Fibroblast of the aortic adventitia (primary cell): ENCODE measurements at places on chromosomes 3 and 15.
A peak's percentile ranks its signal among the peaks of the same experiment; 100 is the strongest.

DNA sequence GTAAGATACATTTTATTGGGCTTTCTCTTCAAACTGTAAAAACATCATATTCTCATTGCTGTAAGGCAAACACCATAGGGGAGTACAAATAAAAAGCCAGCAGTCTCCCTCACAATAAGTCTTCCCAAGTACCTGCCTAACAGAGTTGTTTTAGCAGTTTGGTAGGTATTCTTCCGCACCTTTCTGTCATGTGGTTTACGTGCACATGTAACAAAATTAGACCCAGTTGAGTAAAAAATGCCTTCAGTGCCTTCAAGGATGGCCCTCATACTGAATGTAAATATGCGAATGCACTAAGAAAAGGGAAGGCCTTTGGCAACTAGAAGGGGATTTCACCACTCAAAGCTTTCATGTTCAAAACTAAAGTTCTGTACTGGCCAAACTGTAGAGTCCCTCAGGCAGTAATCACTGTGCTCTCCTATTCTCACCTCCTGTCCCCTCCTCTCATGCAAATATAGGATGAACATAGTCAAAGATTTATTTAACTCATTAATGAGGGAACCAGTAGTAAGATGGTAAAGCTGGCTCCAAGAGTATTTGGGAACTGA, 26.4 kb downstream of the USP3 start:
- DNase-seq, result no peak

GRCh38 chr3:143830063-143830462, 18.2 kb downstream of the SLC9A9 start:
- DNase-seq, result no peak

DNA sequence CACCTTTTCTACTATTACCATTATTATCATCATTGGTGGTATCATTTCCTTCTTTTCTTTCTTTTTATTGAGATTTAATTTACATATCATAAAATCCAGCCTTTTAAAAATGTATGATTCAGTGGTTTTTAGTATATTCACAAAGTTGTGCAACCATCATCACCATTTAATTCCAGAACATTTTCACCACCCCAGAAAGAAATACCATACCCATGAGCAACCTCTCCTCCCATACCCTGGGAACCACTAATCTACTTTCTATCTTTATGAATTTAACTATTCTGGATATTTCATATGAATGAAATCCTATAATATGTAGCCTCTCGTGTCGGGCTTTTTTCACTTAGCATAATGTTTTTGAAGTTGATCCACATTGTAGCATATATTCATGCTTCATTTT, 29.1 kb downstream of the AAGAB start:
- peak; percentile 74 for DNase-seq

DNA sequence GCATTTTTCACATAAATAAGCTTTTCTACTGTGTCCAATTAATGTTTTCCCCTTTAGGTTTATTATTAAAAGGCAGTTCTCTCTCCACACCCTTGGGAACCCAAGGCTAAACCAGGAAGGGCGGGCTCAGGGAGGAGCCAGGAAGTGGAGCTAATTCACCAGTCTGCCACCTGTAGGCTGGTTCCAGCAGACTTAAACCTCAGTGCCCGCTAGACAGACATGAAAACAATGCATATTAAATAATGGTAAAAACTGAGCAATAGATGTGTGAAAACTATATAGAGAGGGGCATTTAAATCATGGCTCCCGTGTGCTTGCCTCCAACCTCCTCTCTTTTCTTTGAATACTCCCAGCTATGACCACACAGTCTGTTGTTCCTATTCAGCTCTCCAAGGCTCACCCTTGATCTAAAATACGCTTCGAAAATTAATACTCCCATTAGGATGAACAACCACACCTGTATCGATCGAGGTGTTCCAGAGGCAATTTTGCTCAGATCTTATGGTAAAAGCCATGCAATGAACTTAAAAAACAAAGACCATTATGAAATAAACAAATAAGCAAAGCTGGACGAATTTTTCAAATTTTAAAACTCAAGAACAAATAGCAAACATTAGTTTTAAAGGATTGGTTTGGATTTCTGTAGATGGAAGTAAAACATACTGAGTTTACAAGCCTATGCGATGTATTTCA, 253.3 kb downstream of the TJP1 start:
- DNase-seq, result no peak

DNA sequence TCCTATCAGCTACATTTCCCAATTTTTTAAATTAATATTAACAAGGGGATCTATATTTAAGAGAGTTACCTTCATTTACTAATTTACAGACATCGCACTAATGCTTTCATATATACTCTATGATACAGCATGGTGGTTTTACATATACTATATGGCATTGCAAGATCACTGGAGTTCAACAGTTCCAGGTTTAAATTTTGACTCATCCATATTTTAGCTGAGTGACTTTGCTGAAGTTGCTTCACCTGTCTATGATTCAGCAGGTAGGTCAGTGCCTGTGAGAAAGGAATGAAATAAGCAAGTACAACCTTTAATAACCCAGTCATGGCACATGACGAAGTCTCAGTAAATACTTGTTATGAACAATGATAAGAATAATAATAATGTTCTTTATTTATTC, 211.1 kb downstream of the P3H2 start:
- DNase-seq, result no peak

- peak; percentile 85 for DNase-seq
Observed at GRCh38 chr3:40179016-40179415, 130.5 kb upstream of the EIF1B start.

DNA sequence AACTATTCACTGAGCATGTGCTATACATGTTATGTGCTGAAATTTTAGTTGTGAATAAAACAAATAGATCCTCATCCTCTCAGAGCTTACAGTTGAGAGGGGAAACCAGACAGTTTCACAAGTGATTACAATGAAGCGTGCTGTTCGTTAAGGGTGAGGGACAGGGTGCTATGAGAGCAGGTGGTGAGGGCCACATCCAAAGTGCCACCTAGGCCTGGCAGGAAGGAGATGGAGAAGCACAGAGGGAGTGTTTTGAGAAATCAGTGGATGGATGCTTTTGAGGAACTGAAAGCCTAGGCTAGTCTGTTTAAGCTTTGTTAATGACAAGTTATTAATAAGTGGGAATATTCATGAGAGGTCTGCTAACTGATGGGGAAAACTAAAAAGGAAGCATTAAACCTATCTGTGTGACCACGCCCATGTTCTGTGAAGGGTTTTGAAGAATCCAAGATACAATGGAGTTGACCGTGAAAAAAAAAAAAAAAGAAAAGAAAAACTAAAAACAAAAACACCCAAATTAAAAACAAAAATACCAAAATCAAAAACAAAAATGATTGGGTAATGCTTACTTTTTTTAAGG, 7.3 kb downstream of the MCTP2 start:
- DNase-seq, result no peak

DNA sequence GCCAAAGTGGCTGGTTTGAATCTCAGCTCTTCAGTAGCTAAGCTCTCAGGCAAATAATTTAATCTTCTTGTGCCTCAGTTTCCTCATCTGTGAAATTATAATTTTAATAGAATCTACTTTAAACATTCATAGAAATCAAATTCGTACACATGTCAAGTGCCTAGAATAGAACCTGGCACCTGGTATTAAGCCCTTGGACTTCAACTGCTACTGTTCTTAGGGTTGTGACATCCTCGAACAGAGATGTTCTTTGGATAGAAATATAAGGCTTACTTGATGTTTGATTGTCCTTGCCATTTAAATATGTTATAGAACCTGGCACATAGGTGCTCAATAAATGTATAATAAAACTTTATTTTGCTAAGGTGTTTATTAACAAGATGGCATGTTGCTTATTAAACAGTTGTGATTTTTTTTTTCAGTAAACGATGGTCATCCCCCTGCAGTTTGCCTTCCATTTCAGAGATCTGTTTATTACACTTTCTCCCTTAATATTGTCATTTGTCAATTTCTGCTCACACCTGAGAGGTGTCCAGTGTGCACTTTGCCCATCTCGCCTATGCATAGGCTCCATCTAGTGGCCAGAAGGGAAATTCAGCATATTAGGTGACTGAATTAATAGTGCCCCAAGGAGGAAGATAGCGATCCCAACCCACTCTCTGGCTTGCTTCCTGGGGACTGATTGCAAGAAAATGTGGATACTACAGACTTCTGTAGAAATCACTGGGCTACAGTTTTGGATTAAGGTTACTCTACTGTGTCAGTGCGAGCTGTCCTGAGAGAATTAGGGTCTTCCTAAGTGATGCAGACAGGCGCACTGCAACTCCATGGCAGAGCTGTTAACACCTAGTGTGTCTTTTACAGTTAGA, 10.7 kb downstream of the IGF1R start:
- peak; percentile 79 for DNase-seq
